ENCODE measurements at places on chromosomes 7 and 10.

DNA sequence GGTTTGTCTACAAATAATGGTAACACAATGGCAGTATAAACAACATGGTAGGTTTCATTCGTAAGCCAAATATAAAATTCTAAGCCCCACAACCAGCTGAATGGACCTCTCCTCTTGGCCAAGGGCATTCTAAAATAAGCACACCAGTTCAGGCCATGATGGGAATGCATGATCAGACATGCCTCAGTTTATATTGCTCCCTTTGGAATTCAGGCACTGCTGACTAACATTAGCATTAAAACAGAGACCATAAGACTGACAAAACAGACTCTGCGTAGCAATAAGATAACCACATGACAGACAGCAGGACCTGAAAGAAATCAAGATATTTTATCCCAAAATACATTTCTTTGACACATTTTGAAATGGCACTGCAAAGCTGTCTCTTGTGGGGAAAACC lies 125.8 kb downstream of the FAM107B start:
- DNase-seq, result no peak

DNA sequence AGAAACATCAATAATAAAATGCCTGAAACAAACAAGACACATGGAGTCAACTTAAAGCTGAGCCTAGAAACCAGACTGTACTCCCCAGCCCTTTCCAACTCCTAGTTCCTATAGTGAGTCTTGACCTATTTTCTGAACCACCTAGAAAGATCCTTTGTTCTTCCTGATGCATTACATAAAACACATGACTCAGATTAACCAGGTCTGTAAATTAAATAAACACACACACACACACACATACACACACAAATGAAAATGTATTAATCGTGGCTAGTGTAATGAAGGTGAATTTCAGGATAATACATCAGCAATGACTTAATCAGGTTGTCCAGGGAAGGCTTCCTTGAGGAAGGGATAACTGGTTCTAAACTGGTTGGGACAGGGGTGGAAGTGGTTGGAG lies 104.7 kb downstream of the ST8SIA6 start:
- DNase-seq, result no peak

GRCh38 chr7:5143106-5143505 lies 46.9 kb upstream of the WIPI2 start:
- DNase-seq, result no peak

- no peak for DNase-seq
Observed at GRCh38 chr10:49276596-49276995, 22.4 kb upstream of the C10orf71 start.

DNA sequence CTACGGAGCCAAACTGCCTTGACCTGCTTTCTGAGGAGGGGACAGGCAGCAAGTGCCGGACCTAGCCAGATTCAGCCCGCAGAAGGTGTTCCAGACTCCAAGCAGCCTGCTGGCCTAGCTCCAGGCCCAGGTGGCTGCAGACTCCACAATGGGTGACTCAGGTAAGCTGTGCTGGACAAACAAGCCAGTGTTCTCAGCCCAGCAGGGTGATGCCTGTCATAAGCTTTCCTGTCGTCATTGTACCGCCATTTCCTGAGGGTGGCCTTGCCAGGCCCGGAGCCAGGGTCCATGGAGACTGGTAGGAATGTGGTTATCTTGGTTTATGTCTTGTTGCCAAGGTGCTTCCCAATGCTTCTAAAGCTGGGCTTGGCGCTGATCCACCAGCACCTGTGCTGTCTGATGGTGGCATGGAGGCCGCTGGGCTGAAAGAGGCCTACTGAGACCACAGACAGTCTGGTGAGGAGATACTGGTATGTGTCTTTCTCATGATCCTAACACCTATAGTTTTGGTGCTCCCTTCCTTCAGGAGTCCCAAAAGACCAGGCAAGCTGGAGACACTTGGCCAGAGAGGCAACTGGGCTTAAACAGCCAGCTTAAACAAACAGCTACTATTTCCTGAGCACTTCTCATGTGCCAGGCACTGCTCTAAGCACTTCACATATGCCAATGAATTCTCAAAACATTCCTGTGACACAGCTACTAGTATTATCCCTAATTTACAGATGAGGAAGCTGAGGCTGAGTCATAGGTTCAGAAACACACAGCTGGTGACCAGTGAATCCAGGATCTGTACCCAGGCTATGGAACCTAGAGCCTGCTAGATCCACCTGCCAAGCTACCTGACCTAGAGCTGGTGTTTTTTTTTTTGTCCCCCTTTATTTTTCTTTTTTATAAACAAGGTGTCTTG lies 42.0 kb downstream of the ZC3HC1 start:
- DNase-seq, result no peak

GRCh38 chr7:71343892-71344291 lies 211.9 kb downstream of the GALNT17 start:
- no peak for DNase-seq

DNA sequence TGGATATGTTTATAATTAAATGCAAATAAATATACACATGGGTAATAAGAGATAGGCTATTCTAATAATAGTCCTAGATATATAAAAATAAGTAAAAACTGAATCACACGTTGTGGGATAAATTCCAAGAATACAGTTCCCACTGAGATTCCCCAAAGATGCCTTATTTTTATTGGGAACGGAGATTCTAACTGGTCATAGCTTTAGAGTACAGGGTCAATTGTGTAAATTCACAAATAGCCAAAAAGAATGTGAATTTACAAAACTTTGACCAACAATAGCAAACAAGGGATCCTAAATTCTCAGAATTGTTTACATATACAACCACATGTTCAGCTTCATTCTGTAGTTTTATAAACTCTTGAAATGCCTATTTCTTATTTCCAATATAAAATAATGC lies 65.0 kb downstream of the VSTM4 start:
- DNase-seq, result no peak

All from skin of body (tissue), 3 donors.